Thoracic aorta (tissue), 2 donors: ENCODE measurements at places on chromosomes 3 and 15. TPM values are rescaled to one million over a fixed set of nuclear protein-coding genes. Genes with fewer than 3 reads are reported as not detected.

The REC114 gene
- not detected for total RNA-seq

The TMEM44 gene
- total RNA-seq: 11.0 TPM

The DAPK2 gene
- total RNA-seq: 10.6 TPM

The PARP15 gene
- total RNA-seq: 4.0 TPM

The SLC12A1 gene
- 0.85 TPM for total RNA-seq

The GOLGA8S gene
- total RNA-seq: 0.14 TPM

The ENTPD3 gene
- total RNA-seq: 3.0 TPM

The TIGIT gene
- total RNA-seq: 0.14 TPM

The SLC9C1 gene
- not detected for total RNA-seq

The VEPH1 gene
- total RNA-seq: 0.21 TPM

The USP19 gene
- total RNA-seq: 56.3 TPM

The IL17RD gene
- total RNA-seq: 7.9 TPM

The FAM174B gene
- total RNA-seq: 6.1 TPM

The MME gene
- total RNA-seq: 3.6 TPM

The PP2D1 gene
- total RNA-seq: not detected

The NME9 gene
- not detected for total RNA-seq

The TGM4 gene
- total RNA-seq: not detected

The SERPINI2 gene
- not detected for total RNA-seq

The UCN2 gene
- not detected for total RNA-seq

The MORC1 gene
- not detected for total RNA-seq

The LYZL4 gene
- total RNA-seq: not detected

The TMCO5A gene
- total RNA-seq: not detected

The TTC23 gene
- total RNA-seq: 32.8 TPM

The SLC15A2 gene
- 5.1 TPM for total RNA-seq

The LRRN1 gene
- 4.3 TPM for total RNA-seq

The CDHR4 gene
- 0.68 TPM for total RNA-seq

The QARS1 gene
- 179 TPM for total RNA-seq
